NCI-H2029 (cell line): ENCODE measurements at places on chromosomes 3 and 15.

- DNase-seq: peak; percentile 57
Measured at GRCh38 chr3:140347151-140347550, 330.7 kb upstream of the TRIM42 start.

GRCh38 chr15:37032091-37032775, 68.1 kb downstream of the MEIS2 start:
- DNase-seq: peak; percentile 20

DNA sequence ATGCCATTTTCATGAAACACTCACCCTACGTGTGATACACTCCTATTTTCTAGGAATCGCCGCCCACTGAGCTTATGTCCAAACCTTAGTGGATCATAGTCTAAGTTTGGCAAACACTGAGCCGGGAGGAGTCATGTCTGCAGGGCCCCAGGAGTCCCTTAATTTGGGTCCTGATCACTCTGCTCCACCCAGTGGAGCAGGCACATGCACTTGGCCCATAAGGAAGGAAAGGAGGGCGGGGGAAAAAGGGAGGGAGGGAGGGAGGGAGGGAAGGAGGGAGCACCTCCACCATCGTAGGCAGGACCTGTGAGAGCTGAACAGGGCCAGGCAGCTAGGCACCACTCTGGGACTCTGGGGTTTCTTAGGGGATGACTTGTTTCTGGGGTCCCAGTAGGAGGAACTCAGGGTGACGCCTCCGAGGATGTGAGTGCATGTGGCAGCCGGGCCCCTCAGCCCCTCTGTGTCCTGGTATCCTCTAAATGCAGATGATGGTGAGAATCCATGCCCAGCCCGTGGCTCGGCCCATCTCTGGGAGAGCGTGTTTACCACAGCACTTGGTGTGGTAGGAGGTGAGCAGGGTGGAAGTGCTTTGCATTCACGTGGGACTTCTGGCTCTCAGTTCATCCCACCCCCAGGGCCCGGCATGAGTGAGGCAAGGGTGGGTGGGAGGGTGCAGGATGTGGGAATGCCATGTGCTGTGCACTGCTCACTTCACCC, 109.4 kb downstream of the KLF13 start:
- DNase-seq: no peak

DNA sequence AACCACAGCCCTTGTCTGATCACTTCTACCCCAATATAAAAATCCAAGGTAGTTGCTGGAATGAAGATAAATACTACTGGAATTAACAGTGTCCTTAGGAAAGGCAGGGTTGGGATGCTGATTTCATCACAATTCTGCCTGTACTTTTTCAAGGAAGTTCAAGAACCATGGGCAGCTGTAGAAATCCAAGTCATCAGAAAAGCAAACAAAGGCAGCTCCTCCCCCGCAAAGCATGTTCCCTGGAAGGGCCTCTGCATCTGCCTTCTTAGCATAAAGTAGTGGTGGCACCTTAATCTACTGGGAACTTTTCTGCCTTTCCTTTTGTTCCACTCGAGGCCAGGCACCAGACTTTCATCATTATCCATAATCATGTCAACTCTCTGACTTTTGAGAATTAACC, 54.4 kb downstream of the ERC2 start:
- no peak for DNase-seq

- DNase-seq: no peak
Measured at GRCh38 chr15:71883447-71883846, 73.1 kb downstream of the NR2E3 start.

GRCh38 chr3:80788914-80789313, 972.5 kb downstream of the GBE1 start:
- no peak for DNase-seq

GRCh38 chr15:98616397-98616796, 31.9 kb upstream of the IGF1R start:
- DNase-seq: no peak

DNA sequence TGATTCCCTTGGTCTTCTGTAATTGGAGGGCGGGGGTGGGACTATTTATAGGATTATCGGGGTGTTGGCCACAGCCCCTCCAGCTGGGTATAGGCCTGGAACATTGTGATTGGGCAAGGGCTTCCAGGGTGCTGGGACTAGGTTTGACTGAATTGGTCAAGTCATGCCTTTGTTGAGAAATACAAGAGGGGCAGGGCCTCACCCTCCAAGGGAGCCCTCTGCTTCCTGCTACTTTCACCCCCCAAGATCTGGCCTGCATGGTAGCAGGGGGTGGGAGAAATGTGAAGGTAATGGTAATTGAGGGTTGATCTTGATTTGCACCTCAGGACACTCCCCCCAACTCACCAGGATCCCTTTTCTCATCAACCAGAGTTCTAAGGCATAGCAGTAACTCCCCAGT, 25.2 kb downstream of the TRIM71 start:
- DNase-seq: no peak

DNA sequence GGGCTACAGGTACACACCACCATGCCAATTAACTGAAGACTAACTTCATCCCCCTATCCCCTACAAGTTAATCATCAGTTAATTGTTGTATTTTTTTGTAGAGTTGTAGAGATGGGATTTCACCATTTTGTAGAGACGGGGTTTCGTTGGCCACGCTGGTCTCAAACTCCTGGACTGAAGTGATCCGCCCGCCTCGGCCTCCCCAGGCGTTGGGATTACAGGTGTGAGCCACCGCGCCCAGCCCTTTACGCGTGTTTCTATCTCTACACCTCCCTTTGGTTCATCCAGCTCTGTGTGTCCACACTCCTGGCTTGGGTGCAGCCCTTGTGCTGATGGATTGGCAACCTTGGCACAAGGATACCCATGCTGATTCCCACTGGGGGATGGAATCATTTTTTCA, 258.8 kb downstream of the FAM43A start:
- no peak for DNase-seq

DNA sequence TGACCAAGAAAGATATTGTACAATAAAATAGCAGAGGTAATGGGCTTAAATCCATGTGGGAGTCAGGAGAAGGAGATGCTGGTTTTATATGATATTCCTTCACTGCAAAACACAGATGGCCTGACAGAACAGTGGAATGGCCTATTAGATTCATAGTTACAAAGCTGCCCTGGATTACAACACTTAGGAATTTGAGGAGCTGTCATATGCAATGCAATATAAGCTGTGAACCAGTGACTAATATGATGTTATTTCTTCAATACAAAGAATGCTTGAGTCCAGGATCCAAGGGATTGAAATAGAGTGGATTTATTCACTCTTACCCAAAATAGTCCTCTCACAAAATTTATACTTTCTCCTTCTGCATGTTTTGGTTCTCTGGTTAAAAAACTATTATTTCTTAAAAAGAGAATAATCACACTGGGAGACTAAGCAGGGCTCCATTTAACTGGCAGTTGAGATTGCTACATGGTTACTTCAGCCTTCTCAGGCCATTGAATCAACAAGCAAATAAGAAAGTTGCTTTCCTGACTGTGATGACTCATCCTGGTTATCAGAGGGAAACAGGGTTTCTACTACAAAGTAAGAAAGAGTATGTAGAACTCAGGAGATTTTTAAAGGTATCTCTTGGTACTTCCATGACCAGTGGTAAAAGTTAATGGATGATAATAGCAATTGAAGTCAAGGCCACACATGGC, 79.8 kb upstream of the ZPLD1 start:
- DNase-seq: no peak

DNA sequence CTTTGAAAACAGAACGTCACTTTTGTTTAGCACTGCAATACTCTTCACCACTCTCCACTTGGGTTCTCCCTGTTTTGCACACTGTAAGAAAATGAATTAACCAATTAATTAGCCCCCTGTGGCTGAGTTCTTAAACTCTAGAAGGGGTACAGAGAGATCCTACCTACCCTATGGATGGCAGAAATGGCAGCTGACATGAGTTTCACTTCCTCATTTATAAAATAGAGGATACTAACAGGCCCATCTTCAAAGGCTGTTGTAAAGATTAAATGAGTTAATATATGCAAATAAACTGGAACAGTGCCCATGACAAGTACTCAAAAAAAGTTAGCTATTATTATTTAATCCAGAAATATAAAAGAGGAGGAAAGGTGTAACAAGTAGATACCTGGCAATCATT, 36.9 kb downstream of the SUCLG2 start:
- DNase-seq: no peak

DNA sequence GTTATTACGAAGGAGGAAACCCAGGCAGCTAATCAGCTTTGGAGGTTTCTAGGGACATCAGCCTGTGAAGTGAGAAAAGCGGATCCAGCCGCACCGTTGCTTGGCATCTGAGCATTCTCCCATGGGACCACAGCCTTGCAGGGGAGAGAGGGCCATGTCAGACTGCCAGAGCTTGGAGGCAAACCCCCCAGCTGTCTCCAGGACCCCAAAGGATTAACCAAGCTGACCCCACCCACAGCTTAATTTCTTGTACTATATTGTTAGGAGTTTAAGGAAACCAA, 5.1 kb downstream of the IGDCC3 start:
- DNase-seq: no peak

DNA sequence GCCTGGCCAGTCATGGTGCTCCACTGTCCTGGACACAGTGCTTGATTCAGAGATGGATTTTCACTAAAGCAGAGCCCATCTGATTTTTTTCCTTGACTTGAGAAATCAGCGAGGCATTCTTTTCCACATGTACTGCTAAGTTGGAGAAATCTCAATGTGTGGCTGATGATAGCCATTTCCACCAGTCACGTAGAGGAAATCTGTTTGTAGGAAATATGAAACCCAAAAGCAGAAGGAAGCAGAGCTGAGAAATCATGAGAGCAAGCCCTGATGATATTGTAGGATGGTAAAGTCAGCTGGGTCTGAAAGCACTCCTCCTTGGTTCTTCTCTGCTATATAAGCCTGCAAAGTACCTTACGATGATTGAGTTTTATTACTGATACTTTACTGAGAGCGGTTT, 1233.4 kb downstream of the ROBO2 start:
- DNase-seq: no peak

DNA sequence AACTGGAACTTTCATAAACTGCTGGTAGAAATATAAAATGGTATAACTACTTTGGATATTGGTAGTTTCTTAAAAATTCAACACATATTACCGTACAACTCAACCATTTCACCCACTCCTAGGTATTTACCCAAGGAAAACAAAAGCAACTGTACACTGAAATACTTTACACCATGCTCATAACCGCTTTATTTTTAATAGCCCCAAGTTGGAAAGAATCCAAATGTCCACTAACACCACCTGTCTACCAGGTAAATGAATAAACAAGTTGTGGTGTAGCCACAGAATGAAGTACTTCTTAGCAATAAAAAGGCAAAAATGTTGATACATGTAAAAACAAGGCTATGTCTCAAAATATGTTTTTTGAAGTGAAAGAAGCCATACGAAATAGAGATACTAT, 215.9 kb upstream of the PEX5L start:
- peak; percentile 77 for DNase-seq

- no peak for DNase-seq
Measured at GRCh38 chr15:64151727-64152506, at the start of gene SNX22. TSS of gene SNX22 (plus strand) at chr15:64151731. CDS start at chr15:64151776, 45 bp downstream.

GRCh38 chr15:31476866-31477265, 150.2 kb downstream of the KLF13 start:
- DNase-seq: no peak

DNA sequence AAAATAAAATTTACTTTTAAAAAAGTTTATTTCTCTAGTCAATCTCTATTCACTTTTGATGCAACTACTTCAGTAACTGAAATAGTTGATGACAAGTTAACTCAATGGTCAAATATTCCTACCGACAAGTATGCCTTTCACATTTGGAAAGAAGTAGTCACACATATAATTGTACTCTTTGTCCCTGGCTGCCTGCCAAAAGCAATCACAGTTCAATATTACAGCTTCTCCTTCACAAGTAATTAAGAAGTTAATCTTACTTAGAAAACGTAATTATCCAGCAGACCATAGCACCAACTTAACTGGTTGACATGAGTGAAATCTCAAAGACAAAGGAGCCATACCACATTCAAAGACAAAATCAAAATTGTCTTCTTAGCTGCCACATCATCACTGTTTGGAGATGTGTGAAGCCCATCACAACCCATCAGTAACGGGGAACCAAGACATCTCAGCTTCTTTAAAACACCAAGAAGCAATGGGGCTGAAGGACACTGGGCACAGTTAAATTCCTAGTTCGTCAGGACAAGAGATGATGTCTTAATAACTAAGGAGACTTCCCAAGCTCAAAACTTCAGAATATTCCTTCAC, 86.1 kb downstream of the PLCH1 start:
- no peak for DNase-seq

GRCh38 chr15:69025320-69025719, 10.8 kb downstream of the NOX5 start:
- DNase-seq: no peak

DNA sequence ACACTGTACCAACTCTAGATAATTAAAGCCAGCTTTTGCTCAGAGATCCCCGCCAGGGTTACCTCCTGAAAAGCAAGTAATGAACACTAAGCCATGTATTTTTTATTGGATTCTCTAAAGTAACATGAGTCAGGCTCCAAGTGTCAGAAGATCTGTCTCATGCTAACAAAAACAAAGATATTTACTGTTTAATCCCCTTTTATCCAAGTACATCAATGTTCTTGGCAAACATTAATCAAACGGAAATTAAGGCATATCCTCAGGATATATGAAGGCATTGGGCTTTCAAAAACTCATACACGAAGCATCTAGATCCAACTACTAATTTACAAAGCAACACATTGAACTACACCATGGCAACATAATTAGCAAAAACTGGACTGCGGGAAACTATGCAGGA, 37.2 kb downstream of the MYO5A start:
- DNase-seq: no peak

DNA sequence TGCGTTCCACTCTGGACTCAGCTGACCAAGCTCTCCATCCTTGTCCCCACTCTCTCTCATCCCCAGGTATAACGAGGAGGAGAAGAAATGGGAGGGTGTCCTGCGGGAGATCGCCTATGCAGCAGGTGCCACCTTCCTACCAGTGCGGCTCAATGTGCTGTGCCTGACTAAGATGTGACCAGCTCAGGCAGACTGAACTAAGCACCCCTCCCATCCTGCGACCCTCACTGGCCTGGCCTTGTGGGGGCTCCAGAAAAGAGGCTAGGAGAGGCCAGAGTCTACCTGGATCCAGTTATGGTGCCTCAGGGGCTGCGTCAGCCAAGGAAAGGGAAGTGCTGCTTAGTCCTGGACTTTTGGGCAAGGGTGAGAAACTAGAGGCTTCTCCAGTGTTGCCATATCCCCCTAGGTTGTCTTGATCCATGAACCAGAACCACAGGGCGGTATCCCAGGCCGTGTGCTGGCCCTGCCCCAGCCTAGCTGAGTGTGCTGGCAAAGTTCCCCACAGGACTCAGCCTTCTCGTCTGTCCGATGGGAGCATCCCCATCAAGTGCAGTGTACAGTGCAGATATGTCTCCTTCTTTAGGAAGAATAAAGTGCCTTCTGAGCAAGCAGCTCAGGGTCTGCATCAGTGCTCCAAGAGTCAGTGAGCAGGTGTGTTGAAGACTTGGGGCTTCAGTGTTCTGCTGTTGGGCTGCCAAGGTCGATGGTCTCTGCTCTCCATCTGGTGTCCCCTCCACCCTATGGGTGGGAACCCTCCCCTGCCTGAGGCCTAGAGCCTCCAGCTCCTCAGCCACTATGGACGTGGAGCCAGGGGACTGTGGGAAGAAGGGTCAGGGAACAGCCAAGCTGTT, 6.7 kb downstream of the KLHL40 start:
- no peak for DNase-seq

GRCh38 chr3:190579514-190580137, 65.7 kb downstream of the IL1RAP start:
- DNase-seq: no peak

- no peak for DNase-seq
Measured at GRCh38 chr3:23406601-23407000, 203.5 kb downstream of the UBE2E2 start.

GRCh38 chr15:83320844-83321243, 36.4 kb upstream of the BNC1 start:
- no peak for DNase-seq

GRCh38 chr3:178982137-178982536, 89.5 kb downstream of the ZMAT3 start:
- no peak for DNase-seq

- no peak for DNase-seq
Measured at GRCh38 chr15:31579282-31579681, 252.6 kb downstream of the KLF13 start.
